HFF-Myc (cell line): ENCODE measurements at places on chromosomes 1 and 21.

DNA sequence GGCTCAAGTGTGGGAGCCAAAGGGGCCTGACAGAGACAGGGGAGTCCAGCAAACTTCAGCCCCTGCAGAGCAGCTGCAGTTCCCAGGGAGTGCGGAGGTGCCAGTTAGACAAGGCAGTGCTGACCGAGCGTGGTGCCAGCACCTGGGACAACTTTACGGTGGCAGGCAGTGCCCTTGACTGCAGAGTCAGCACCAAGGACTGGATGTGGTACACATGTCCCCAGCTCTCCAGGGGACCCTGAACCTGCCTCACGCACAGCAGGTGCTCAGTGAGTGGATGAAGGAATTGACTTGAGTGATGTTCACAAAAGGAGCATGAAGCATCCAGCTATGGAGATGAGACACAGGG lies 296.5 kb downstream of the SIPA1L2 start:
- no peak for DNase-seq

DNA sequence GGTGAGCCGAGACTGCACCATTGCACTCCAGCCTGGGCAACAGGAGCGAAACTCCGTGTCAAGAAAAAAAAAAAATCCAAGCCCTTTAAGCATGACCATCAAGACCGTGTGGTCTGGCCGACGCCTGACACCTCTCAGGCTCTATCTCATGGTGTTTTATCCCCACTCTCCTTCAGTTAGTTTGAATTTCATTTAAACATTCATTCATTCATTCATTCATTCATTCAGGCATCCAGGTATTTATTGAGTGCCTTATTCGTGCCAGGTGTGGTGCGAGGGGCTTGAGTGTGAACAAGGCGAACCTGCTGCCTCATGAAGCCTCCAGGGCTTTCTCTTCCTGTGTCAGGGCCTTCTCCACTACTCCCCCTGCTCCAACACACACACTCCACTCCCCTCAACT lies 22.6 kb upstream of the OPRD1 start:
- DNase-seq, result no peak

- no peak for DNase-seq
Observed at GRCh38 chr1:18470671-18471355, 9.9 kb upstream of the KLHDC7A start.

GRCh38 chr1:167173516-167174184 lies 47.0 kb upstream of the POU2F1 start:
- DNase-seq, result no peak

GRCh38 chr1:247332623-247333361 lies 1.1 kb upstream of the ZNF496 start:
- DNase-seq, result no peak

- DNase-seq, result no peak
Observed at GRCh38 chr1:116330846-116331245, 42.2 kb upstream of the ATP1A1 start.

DNA sequence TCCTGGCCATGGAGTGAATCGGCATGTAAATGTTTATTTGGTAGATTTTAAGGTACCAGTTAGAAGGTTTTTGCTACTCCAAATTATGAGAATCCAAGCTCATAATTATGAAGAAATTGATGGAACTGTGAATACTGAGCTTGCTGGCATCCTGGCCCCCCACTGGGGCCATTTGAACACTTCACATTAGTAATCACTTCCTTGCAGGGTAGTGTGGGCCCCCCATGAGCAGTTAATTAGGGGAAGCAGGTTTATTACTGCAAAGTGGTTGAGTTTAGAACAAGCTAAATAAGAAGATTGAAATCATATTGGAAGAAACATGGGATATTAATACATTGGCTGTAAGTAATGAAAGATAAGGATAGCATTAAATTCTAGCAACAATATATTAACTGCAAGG lies 86.7 kb downstream of the S1PR1 start:
- no peak for DNase-seq

- DNase-seq, result peak; percentile 53
Observed at GRCh38 chr1:183807549-183808168, 2.7 kb downstream of the RGL1 start.

DNA sequence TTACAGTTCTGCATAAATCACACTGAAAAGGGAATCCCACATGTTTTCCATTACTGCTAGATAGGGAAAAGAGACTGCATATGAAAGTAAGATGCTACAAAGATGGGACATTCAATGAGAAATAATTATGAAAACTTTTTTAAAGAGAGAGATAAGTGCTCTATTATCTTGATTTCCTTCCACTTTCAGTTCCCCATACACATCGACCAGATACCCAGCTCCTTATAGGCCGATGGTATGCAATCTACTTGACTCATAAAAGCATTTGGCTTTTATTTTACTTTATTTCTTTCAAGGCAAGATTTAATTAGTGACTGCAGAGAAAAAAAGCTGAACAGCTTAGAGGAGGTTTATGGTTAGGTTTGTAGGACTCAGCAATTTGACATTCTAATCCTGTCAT lies 13.1 kb downstream of the BRINP2 start:
- DNase-seq, result no peak

- DNase-seq, result no peak
Observed at GRCh38 chr1:183032122-183032921, 9.1 kb downstream of the LAMC1 start.

DNA sequence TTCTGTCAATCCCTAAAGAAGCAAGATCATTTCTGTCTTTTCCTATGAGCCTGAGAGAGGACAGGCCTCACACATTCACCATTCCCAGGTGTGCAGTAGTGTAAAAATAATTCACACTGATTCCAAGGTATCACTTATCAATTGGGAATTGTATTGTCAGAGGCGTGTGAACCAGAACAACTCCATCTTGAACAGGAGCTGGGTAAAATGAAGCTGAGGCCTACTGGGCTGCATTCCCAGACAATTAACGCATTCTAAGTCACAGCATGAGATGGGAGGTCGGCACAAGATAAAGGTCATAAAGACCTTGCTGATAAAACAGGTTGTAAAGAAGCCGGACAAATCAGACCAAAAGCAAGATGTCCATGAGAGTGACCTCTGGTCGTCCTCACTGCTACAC lies 239.2 kb downstream of the SMYD3 start:
- no peak for DNase-seq

DNA sequence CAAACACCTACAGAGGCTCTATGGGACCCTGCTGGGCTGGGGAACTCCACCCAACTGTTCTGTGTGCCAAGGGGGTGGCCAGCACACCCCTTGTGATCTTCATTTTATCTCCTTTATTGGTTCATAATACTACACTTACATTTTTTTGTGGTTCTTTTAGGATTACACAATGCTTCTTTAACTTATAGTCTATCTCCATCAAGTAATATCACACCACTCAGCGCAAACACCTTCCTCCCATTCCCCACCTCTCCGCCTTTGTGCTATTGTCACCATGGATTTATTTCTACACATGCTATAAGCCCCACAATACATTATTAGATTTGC lies 15.9 kb downstream of the EFNA3 start:
- DNase-seq, result no peak

- no peak for DNase-seq
Observed at GRCh38 chr1:30657131-30658013, 66.0 kb downstream of the MATN1 start.
